ENCODE measurements at places on chromosomes 1 and 21.

GRCh38 chr1:33371334-33371733 is 50.4 kb upstream of the A3GALT2 start:
- no peak for DNase-seq

DNA sequence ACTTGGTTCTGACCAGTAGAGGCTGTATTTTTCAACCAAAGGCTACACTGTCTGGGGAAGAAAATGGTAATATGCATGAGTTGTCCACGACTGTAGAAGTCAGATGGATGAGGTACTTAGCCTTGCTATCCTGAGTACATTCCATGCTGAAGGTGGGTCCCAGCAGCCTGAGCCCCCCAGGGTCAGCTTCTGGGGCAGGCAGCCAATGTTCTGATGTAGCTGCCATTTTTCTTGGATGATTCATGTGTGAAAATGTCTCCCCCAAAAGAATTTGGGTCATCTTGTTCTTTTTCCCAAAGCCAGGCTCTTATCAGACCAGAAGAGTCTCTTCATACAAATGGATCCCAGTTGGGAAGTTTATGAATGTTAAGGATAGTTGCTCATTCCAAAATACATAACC is 172.2 kb upstream of the UBE2U start:
- DNase-seq: no peak

- DNase-seq: no peak
Measured at GRCh38 chr1:1616838-1617237, 1.5 kb downstream of the MIB2 start.

- DNase-seq: no peak
Measured at GRCh38 chr1:235077571-235078479, 50.8 kb downstream of the TOMM20 start.

DNA sequence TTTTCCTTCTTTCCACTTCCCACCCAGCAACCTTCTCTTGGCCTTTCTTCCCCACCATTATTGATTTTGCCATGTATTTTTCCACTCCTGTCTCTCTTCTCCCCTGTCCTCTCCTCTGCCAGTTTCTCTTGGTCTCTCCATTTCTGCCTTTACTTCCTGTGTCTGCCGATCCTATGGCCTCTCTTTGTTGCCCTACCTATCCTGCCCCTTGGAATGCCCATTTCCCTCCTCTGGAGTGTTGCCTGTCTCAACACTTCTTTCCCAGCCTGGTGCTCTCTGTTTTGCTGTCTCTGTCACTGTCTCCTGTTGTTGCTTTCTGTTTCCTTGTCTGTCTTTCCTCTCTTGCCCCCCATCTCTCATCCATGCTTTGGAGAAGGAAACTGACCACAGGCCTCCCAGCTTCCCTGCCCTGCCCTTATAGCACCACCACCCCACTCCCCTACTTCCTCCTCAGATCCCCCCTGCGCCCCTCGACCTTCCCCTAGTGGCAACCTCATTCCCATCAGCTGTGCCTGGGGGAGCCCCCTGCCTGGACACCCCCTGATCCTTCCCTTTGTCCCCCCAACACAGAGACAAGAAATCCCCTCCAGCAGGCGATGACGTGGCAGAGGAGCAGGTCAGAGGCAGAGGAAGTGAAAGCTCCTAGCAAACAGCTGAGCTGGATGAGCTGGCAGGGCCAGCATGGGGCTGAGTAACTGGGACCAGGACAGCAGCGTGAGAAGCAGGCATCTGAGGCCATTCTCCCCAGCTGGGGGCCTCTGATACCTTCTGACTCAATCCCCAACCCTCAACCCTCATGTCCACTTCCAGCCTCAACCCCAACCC is 6.6 kb upstream of the ETV3L start:
- peak; percentile 85 for DNase-seq
